ENCODE measurements at places on chromosomes 5 and 9. TPM values are rescaled to one million over a fixed set of nuclear protein-coding genes. Genes with fewer than 3 reads are reported as not detected.

- DNase-seq: no peak
Observed at GRCh38 chr5:763397-763796, 21.1 kb downstream of the ZDHHC11B start.

DNA sequence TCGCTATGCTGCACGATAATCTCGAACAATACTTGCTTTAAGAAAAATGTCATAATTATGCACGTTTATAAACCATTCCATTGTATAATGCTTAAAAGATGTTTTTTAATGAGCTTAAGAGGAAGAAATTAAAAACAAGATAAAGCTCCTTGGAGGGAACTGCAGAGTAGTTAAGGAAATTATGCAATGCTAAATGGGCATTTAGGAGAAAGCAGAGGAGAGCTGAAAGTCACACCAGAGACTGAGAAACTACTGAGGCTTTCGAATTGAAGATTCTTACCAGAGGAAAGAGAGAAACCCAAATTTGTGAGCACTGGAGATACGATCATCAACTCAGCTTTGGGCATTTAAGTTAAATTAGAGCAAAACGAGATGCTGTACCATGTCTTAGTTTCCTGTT, 119.4 kb downstream of the CDH10 start:
- DNase-seq: no peak

- DNase-seq: no peak
Observed at GRCh38 chr9:134532084-134532483, 109.5 kb upstream of the COL5A1 start.

DNA sequence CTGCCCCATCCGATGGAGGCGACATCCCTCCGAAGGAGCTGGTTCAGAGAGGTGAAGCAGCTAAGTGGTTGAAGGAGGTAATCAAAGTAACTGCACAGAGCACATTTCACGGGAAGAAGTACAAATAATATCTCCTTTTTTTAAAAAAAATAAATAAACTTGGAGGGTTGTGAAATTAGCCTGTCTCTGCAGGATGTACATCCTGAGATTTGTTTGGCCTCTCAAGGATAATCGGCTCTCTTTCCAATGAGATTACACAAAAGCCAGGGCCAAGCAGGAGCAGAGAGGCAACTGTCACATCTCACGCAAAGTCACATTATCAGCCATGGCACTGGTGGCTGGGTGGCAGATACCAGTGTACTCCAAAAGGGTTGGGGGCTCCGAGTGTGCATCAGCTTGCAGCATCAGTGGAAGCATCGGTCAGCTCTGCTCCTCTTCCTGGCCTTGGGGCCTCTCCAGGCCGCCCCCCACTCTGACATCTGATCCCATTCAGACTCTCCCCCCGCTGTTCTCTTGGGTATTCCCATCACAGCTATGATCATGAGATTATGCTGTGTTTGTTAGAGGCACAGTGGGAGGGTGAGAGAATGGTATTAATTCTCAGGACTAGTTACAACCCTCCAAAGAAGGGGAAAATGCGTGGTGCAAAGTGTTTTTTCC, 109.9 kb downstream of the UGCG start:
- no peak for DNase-seq

- peak; percentile 43 for DNase-seq
Observed at GRCh38 chr5:153618867-153619266, 128.4 kb downstream of the GRIA1 start.

The AK6 gene
- total RNA-seq: 32.8 TPM

GRCh38 chr9:129344641-129345495, 166.8 kb upstream of the IER5L start:
- DNase-seq: no peak

- no peak for DNase-seq
Observed at GRCh38 chr5:10581424-10581748, 17.5 kb downstream of the ANKRD33B start.

DNA sequence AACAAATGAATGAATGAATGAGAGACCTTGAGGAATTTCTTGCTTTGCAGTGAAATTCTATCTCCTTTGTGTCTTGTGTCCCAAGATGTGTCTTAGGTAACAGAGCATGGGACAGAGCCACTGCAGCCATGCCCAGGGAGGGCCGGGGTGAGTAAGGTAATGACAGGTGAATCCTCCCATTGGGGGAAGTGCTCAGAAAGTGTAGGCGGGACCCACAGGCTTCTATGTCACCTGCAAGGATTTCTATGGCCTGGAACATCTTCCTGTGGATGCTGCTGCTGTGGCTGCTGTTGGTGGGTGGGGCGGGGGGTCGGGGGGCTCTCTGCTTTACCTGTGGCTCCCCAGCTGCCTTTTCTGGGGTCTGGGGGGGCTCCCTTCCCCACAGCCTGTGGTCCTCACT, 133.6 kb upstream of the IER5L start:
- DNase-seq: no peak

The TSLP gene
- total RNA-seq: 0.43 TPM

DNA sequence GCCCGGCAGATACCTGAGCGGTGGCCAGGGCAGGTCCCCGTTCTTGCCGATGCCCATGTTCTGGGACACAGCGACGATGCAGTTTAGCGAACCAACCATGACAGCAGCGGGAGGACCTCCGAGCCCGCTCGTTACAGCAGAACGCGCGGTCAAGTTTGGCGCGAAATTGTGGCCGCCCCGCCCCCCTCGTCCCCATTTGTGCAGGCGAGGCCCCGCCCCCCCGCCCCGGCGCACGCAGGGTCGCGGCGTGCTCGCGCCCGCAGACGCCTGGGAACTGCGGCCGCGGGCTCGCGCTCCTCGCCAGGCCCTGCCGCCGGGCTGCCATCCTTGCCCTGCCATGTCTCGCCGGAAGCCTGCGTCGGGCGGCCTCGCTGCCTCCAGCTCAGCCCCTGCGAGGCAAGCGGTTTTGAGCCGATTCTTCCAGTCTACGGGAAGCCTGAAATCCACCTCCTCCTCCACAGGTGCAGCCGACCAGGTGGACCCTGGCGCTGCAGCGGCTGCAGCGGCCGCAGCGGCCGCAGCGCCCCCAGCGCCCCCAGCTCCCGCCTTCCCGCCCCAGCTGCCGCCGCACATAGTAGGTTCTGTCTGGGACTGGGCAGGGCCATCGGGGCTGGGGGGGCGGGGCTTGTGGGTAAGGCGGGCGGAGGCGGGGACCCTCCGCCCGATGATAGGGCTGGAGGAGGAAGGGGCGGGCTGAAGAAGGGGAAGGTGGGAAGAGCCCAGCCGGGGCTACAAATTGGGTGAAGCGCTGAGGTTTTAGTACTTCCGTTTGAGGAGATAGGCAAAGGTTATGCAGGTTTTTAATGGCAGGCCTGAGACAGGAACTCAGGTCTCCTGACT, at the start of the genes DHFR and MSH3:
Gene DHFR (minus strand): TSS at position 593 of the 840 bp plus-strand sequence. CDS start 494 bp downstream, at position 99.
Gene MSH3 (plus strand): TSS at position 262 of the 840 bp plus-strand sequence. CDS start 76 bp downstream, at position 338.
- peak; percentile 86 for DNase-seq

DNA sequence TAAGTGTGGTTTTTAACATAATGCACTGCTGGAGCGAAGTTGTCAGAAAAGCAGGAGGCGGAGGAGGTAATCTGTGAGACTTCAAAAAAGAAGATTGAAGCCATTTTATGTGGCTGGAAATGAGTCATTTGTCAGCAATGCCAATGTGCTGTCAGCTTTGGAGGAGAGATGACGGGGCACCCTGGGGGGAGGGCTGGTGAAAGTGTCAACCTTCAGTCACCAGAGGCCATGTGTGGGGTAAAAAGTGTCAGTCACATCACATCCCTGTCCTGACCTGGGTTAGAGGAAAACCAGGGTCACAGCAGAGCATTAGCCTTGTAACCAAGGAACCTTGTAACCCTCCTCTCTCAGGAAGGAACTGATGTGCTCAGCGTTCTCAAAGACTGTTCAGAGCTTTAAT, 59.1 kb downstream of the TLR4 start:
- peak; percentile 34 for DNase-seq

GRCh38 chr5:78235289-78235688, 59.2 kb downstream of the AP3B1 start:
- peak; percentile 40 for DNase-seq

The DCAF10 gene
- 24.2 TPM for total RNA-seq

DNA sequence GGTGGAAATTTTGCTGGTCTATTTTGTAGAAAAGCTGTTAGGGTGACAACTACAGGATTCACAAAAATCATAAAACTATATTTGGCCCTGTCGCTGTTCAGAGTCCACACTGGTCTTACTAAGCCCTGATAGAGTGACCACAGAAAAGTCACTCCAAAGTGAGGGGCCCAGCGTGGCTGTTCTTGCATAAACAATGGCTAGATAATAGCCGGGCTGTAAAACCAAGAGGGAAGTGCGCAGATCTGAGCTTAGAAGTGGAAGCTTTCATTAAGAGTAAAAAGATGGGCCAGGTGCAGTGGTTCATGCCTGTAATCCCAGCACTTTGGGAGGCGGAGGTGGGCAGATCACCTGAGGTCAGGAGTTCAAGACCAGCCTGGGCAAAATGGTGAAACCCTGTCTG, 15.5 kb upstream of the CTSL start:
- no peak for DNase-seq

DNA sequence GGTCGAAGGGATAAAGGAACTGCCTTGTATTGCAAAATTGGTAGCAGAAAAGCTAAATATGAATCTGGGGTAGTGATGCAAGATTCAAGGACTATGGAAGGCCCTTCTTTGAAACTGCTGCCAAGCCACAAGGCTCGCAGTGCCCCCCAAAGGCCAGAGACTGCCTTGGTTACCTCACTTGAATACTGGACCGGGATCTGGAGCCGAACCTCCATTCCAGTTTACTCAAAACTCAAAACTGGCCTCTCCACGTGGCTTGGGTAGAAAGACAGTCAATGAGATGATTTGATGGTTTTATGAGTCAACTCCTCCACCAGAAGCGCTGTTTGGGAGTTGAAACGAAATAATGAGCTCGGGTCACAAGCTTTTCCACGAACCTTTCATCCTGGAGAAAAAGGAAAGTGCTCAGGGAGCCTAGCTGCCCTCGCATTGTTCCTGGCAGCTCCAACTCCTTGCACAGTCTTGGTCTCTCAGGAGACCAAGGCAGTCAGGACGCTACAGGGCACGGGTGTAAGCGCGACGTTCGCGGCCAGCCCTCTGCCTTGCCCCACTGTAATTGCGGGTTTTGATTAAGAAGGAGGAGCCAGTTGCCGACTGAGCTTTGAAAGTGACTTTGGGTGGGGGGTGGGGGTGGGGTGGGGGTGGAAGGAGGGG, 2.8 kb downstream of the ST8SIA4 start:
- peak; percentile 30 for DNase-seq

DNA sequence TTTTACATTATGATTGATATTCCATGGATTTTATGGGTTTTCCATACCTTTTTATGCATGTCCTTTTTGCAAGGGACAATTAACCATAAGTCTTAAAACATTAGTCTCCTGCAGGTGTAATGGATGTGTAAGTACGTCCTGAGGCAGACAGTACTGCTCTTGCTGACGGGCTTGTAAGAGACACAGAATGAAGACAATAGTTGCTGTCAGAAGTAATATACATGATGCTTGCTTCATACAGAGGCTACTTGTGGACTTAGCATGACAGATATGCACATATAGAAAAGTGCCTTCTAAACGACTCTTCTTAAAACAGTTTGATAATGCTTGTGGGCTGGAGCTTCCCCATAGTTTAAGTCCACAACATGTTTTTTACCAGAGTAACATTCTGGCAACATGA, 182.7 kb downstream of the SPATA31D1 start:
- no peak for DNase-seq

Measured in fibroblast of villous mesenchyme (primary cell).